KBM-7 (cell line): ENCODE measurements at places on chromosomes 13 and 19.

DNA sequence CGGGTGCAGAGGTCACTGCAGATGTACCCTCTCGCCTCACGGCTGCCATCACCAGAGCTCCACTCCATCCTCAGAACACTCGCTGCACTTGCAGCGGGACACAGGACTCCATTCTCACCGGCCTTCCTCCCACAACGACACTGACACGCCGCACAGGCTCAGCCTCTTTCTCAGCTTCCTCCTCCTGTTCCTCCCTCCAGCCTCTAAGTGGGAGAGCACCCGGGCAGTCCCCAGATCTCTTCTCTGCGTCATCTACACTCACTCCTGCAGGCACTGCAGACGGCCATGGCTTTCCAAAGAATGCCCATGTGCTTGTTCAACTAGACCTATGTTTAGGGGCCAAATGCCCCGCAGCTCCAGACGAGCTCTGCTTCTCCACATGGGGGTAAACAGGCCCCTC is 14.3 kb upstream of the FKRP start:
- DNase-seq = peak; percentile 66

DNA sequence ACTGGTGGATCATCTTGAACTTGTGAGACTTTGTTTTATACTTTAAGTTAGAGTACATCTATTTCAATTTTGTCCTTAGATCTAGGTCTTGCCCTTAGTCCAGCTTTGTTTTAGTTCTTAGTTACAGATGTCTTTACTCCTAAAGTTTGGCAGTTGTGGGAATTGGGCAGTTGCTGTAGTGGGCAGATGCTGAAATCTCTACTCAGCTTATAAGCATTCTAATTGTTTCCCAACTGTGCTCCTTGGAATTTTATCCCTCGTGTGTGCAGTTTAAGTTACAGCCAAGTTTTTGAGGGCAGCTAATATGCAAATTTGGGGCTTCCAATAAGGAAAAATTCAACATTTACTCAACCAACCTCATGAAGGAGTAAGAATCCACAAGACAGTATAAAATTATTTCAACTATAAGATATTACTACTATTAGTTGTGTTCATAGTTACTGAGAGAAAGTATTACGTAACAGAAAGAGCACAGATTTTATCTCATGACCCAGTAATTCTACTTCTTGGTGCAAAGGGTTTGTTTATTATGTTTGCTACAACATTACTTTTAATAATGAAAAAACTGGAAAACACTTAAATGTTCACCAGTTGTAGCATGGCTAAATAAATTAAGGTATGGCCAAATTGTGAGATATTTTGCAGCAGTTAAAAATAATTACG is 32.9 kb downstream of the CCDC122 start:
- no peak for DNase-seq

GRCh38 chr19:51688671-51689571 is 4.2 kb upstream of the SPACA6 start:
- DNase-seq = peak; percentile 73

- no peak for DNase-seq
These were observed 4.7 kb downstream of the DCLK1 start for GRCh38 chr13:36126491-36126890.

DNA sequence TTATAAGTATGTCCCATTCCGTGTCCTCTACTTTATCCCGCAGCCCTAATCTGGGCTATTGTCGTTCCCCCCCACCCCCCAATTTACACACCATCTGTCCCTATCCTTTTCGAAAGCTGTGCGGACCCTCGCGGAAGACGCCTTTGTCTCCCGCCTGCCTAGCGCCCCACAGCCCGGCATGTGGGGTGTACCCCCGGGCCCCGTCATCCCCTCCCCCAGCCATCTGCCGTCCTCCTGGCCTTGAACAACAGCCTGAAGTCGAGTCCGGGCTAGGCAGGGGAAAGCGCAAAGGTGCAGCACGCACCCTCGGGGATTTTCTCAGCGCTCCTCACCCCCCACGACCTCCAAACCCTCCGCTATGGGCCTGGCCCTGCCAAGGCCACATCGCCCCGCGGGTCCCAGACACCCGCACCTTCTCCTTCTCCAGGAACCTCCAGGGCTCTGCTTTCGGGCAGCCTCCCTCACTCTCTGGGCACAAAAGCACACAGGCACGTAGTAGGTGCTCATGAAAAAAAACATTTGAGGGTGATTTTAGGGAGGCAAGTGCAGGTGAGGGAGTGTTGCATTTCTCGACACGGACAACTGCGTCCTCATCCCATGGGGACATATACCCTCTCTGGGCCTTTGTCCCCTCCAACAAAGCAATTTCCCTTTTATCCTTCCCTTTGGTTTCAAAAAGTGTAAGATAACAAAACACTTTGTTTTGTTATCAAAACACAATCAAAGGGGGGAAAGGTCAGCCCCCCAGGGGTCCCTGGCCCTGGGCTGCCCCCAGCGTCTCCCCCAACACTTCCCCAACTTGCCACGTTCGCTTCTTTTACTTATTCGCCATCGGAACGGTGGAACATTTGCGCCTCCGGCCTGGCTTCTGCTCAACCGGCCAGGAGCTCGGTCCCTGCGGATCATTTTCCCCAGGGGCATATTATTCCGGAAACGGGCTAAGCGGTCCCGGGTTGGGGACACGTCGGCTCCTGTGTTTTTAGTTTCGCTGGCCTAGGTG is 16.4 kb downstream of the CCDC124 start:
- no peak for DNase-seq

DNA sequence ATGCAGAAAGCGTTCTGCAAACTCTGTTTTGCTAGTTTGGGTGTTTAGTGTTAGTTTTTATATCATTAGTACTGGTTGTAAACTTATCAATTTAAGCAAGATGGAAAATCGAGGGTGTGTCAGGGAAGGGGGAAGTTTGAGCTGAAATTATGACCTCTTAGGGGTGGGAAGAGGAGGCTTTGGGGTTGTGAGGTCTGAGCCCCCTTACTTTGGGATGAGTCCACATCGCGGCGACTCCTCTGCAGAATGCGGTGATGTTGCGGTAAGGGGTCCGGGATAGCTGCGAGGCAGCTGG is 743 bp upstream of the NDUFS7 start:
- DNase-seq = no peak

GRCh38 chr13:102872531-102872930 is 26.7 kb downstream of the ERCC5 start:
- no peak for DNase-seq

- DNase-seq = no peak
These were observed 2.2 kb downstream of the ZNF100 start for GRCh38 chr19:21765151-21765550.

DNA sequence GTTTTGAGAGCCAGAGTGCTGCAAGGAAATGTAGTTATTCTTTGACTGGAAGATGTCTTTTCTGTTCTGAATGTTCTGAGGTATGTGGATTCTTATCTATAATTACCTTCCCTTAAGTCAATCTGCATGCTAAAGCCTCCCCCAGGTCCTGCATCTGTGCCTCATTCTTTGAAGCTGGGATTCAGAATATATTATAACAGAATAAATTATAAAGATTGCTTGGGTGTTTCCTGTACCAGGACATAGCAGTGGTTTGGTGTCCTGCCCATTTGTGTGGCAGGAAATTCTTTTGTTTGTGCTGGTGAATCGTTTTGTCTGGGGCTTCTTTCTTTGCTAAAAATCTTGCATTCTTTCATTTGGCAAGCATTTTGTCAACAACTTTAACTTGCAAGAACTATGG is 60.2 kb downstream of the ITGBL1 start:
- no peak for DNase-seq

DNA sequence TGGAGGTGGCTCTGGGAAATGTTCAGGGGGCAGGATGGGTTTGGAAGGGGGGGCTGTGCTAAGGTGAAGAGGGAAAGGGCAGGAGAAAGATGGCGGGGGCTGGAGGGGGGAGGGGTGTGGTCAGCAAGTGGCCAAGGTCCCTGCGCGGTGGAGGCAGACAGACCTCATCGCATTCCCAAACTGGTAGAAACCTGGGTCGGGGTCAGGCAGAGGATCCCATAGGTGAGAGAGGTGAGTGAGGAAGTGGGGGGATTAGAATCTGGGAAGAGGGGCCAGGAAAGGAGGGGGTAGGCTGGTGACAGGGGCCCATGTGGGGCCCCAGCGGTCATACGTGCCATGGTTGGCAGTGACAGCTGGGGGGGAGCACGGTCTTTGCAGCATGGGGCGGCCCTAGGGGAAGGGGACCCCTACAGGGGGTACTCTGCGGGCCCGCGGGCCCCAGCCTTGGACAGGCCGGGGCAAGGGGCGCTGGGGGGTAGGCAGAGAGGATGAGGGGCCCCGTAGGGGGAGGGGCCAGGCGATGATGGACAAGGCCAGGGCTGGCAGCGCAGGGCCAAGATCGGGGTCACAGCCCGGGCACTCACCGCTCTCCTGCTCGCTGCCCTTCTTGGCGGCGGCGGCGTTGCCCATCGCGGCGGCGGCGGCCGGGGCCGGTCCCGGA is 514 bp downstream of the PRKACA start:
- no peak for DNase-seq

DNA sequence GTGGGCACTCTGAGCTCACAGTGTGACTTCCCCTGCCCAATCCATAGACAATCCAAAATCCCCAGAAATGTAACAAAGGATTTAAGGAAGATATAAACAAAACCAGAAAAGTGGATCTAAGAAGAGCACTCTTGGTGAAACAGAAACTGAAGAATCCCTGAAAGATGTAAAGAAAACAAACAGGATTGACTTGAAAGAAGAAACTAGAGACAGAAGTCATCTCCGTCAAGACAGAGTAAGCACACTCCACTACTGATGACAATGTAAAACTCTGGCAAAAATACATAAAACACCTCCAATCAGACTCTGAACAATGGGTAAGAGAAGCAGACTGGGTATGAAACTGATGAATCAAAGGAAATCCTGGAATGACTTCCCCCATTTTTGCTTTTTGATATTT is 13.5 kb downstream of the TUBGCP3 start:
- DNase-seq = no peak

- DNase-seq = no peak
These were observed 29.1 kb upstream of the MAP3K10 start for GRCh38 chr19:40162104-40162503.

DNA sequence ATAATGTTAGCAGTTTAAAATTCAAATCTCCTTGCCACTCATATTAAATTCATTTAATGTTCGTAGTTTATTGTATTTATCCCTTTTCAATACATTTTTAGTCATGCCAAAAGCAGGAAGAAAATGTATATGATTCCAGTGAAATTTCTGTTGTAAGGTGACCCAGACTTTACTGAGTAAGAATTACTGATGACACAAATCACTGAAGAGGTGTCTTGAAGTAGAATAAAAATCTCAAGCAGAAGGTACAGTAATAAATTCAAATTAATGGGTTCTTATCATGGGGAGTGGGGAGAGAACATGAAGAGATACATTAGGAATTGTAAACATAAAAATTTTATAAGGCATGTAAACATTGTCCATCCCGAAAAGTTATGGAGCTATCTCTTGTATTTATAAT is 19.9 kb downstream of the STARD13 start:
- no peak for DNase-seq

- DNase-seq = no peak
These were observed 2.3 kb upstream of the DACH1 start for GRCh38 chr13:71869274-71869673.

DNA sequence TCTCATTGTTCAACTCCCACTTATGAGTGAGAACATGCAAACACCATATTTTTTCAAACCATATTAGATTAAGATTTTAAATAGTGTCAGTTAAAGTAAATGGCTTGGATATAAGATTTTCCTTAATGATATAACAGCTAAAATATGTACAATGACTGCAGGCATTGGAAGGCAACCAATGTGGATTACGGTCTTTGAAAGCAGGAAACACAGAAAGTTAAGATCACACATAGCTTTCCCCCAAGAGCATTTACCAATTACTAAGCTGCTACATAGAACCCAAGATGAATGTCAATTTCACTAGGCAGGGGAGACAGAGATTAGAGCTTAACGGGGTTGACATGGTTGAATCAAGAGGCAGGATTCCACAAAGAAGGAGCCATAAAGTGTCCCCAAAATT is 173.2 kb upstream of the TRPC4 start:
- no peak for DNase-seq

GRCh38 chr19:38452430-38453366 is 19.2 kb downstream of the RYR1 start:
- no peak for DNase-seq

- no peak for DNase-seq
These were observed 26.9 kb downstream of the VSTM2B start for GRCh38 chr19:29552454-29553280.

DNA sequence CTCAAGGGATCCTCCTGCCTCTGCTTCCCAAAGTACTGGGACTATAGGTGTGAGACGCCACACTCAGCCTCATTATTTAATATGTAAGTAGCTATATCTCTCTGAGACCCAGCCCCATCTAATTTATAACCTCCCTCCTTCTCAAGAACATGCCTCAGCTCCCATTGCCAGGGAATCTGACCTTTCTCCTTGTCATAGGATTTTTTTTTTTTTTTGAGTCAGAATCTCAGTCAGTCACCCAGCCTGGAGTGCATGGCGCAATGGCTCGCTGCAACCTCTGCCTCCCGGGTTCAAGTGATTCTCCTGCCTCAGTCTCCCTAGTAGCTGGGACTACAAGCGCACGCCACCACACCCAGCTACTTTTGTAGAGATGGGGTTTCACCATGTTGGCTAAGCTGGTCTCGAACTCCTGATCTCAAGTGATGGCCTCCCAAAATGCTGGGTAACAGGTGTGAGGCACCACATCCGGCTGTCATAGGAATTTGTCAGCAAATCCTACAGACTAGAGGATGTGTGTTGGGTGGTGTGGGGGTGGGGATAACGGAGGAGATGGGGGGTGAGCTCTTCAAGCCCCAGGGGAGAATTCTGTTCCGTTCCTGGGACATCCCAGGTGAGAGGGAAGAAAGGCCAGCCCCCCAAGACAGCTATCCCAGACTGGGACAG is 5.1 kb upstream of the EPS8L1 start:
- DNase-seq = no peak

DNA sequence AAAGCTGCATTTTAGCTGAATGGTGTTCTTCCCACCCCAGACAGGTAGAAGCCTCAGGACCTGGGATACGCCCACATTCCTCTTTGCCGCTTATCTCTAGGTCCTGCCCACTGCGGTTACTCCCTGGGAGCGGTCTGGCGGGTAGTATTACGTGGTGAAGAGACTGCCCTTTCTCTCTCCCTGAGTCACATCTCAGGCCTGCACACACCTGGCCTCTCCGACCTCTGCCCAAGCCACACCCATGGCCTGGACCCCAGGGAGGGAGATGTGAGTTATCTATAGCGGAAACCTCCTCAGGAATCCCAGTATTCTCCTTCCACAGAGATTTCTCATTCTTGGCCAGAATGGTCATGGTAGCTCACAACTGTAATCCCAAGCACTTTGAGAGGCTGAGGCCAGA is 17.3 kb downstream of the RHPN2 start:
- no peak for DNase-seq

GRCh38 chr19:37692956-37693620 is 26.5 kb downstream of the ZNF607 start:
- peak; percentile 7 for DNase-seq

DNA sequence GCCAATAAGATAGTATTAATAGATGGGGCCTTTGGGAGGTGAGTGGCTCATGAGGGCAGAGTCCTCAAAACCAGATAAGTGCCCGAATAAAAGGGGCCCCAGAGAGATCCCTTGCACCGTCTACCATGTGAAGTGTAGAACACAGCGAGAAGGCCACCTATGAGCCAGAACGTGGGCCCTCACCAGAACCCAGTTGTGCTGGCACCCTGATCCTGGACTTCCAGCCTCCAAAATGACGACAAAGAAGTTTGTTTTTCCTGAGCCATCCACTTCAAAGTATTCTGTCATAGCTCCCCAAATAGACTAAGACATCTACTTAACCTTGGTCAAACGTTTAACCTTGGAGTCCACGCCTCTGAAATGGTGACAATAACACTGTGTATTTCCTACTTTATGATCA is 158.1 kb downstream of the EFNB2 start:
- no peak for DNase-seq

GRCh38 chr13:20969182-20969581 is 66.6 kb upstream of the XPO4 start:
- no peak for DNase-seq
